Activated CD8-positive, alpha-beta memory T cell treated with anti-CD3 and anti-CD28 coated beads for 48 hours (primary cell): ENCODE measurements at places on chromosomes 5 and 9.

DNA sequence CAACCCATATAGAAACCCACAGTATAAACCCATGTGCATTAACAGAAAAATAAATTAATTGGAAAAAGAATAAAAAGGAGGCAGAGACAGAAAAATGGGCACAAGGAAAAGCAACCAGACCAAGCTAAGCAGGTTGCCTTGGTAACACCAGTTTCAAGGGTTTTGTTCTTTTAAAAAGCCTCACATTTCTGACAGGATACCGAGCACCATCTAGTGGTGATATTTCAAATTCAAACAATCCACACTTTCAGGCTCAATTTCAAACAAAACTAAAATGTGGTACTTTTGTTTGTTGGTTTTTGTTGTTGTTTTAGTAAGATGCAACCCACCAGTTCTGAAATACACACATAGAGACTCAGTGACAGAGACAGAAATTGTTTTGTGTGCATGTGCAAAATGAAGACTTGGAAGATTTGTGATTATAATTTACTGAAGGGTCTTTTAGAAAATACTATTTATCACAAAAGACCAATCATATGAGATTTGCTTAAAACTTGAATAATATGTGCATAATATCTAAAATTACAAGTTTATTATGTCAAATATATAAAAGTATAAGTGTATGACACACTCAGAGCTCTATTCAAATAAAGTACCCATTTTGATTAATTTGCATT lies 318.2 kb downstream of the SLCO4C1 start:
- no peak for DNase-seq

GRCh38 chr9:124320062-124320973 lies 62.6 kb downstream of the NEK6 start:
- no peak for DNase-seq

DNA sequence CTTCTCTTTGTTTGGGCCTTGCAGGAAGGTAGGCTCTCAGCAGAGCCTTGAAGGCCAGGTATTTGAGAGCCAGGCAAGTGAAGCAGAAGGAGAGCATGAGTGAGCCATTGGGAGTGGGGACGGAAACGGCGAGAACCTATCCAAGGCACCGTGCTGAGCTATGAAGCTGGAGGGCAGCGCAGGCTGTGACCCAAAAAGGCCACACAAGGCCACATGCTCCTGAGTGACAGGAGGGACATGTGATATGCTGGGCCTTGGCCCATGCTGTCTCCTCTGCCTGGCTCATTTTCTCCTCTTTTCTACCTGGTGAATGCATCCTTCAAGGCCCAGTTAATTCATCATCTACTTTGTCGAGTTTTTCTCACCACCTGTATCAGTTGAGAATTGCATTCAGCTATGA lies 136.3 kb downstream of the PALM2AKAP2 start:
- no peak for DNase-seq

- DNase-seq, result no peak
Measured at GRCh38 chr5:6941631-6942030, 228.4 kb downstream of the TENT4A start.

DNA sequence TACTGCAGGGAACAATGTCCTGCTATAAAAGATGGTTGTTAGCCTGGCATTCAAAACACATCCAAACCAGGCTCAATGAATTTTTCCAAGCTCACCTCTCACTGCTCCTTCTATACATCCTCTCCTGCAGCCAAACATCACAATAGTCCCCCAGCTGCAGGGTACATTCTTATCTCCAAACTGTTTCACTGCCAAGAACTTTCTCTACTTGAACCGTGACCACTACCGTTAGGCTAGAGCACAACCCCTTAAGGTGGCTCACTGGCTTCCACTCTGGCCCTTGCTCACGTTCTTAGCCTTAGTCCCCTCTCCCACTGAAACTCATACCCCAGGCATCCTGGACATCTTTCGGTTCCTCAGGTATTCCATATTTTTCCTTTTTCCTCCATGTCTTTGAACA lies 29.0 kb upstream of the ANXA6 start:
- DNase-seq, result no peak

DNA sequence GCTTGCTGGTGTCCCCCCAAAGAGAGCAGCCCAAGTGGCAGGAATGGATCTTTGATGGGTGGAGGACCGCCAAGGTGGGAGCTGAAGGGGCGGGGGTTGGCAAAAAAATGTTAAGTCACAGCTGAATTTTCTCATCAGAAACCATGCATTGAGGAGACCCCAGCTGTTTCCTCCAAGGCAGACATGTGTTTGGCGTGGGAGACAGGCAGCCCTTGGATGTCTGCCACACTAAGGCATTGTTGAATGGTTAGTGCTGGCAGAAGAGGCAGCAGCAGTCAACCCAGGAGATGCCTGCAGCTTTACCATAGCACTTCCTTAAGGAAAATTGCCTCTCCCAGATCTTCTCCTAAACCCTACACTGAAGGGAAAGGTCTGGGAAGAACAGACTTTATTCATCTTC lies 394.9 kb upstream of the CD180 start:
- DNase-seq, result no peak

DNA sequence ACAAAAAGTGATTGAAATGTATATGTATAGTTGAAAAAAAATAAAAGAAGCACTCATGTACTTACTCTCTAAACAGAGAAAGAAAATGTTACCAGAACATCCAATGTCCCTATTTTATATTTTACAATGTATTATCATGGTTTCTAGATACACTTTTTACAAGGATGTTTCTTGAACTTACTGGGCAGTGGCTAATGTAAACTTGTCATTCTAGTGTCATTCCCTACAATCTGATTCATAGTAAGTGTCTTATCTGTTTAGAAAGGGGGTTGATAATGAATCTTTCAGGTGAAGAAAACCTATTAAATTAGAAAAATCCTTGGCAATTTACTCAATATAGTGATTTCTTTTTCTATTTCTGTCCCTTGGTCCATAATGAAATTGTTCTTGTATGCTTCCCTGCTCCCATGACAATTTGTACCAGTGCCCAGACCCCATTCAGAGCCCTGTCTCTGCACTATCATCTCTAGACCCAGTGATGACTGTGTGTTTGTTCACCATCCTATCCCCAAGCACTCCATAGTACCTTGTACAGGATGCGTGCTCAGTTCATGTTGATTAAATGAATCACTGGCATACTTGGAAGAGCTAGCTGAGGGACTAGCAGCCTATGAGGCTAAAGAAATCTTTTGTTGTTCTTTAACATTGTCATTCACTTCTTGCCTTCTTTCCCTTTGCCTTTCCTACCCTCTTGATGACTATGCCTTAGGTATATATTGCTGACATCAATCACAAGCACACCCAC lies 101.2 kb downstream of the HMHB1 start:
- DNase-seq, result no peak

DNA sequence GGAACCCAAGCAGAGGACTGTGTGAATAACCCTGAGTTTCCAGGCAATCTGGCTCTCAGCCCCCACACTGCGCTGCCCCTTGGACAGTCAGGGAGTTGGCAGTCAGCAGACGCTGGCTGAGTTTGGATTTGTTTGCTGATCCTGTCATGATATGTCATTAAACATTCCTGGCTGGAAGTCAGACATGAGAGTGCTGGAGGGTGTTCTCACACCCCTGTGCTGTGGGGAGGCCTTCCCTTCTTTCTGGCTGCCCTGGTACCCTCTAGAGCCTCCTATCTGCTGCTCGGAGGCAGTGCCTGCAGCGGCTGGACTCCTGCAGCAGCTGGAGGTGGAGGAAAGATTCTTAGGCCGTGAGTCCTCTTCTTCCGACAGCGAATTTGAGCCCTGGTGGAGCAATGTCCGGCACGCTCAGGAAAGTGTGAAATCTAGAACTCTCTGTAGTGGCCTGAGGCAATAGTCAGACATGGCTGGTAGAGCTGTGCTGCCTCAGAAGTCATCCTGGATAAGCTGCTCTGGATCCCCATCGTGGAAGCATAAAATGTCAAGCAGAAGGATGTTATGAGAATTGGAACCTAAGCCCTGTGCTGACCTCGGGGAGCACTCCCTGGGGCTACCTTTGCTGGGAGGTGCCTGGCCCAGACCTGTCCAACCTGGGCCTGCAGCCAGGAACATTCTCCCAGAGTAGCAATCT lies 72.0 kb downstream of the PDE8B start:
- no peak for DNase-seq

DNA sequence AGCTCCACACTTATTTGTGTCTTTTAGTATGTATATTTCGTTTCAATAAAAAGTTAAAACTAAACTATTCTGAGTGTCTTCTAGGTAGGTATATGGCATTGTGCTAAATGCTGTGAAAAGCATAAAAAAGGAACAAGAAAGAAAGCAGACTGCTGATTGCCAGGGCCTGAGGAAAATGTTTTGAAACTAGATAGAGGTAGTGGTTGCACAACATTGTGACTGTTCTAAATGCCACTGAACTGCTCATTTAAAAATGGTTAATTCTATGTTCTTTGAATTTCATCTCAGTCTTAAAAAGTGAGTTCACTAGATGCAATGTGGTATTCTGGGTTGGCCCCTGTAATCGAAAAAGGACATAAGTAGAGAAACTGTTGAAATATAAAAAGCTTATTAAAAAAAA lies 2.6 kb upstream of the ALAD start:
- no peak for DNase-seq

GRCh38 chr5:178291969-178292825 lies 59.6 kb upstream of the PHYKPL start:
- no peak for DNase-seq

DNA sequence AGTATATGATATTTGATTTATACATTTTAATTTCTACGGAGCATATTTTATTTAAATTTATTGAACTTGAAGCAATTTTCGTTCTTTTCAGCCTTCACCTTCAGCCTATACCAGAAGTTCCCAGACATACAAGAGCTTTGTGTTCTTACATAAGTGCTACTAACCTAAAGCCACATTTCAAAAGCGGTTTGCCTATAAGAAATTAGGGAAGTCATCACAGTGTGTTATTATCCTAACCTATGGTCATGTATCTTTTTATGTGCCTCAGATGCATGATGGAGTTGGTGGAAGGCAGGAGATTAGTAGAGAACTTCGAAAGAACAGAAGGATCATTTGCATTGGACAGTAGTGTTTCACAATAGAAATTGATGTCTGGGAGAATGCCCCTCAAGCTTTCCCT lies 3.1 kb downstream of the KIF2A start:
- no peak for DNase-seq

GRCh38 chr9:120326049-120326693 lies 253.8 kb downstream of the CDK5RAP2 start:
- no peak for DNase-seq

- no peak for DNase-seq
Measured at GRCh38 chr9:35415402-35416097, 74.4 kb upstream of the RUSC2 start.

GRCh38 chr9:110752766-110753165 lies 84.2 kb downstream of the MUSK start:
- DNase-seq, result no peak

GRCh38 chr5:176866707-176867310 lies 32.3 kb downstream of the HK3 start:
- DNase-seq, result no peak

DNA sequence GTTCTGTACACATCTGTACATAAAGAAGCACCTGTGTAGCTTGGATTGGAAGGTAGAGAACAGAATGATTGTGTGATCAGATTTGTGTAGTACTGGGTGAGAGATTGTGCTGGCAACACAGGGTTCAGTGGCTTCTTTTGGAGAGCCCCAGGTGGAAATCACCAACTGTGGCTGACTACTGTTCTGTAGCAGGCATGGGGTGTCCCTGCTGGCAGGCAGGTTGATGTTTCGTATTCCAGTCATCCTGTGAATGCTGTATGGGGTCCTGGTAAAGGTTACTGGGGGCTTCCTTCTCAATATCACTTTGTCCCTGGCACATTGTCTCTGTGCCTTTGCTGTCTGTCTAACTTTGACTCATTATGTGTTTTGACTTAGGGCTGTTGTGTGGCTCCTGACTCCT lies 5.3 kb downstream of the ASPN start:
- no peak for DNase-seq

DNA sequence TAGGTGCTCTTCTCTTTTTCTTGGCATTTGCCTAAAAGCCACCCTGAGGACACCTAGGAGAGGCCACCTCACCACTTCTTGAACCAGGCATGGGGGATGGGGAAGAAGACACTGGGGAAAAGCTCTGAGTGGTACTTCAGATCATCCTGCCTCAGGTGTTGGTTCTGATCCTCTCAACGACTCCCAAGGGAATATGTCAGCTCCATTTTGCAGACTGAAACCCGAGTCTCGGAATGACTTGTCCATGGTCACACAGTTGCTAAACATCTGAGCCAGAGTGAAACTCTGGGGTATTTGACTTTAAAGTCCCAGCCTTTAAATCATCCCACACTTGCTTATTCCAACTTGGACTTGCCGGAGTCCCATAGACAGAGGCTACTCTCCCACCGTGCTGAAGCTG lies 120.6 kb upstream of the GABRP start:
- no peak for DNase-seq

DNA sequence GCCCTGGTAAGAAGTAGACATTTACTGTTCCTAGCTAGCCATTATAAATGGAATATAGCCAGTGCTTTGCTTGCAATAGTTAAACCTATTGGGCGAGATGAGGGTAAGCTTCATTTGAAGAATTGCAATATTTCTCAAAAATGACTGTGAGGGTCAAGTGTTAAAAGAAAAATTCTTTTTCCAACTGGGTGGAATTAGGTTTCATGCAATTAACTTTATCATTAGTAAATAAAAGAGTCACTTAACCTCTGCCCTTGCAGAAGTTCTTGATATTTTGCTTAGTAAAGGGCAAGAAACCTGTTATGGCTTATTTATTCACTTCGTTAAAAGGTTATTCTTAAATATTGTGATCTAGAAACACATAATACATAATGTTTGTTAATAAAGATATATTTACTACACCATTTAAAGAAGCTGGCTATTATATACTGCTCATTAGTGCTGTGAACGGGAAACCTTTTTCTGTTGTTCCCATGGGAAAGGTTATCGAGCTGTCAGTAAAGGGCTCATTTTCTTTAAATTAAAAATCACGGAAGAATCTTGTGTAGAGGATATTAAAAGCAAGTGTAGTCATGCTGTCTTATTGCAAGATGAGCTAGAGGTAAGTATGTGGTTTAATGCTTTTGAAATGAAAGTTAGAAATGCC lies 370.5 kb downstream of the CSNK1G3 start:
- no peak for DNase-seq

DNA sequence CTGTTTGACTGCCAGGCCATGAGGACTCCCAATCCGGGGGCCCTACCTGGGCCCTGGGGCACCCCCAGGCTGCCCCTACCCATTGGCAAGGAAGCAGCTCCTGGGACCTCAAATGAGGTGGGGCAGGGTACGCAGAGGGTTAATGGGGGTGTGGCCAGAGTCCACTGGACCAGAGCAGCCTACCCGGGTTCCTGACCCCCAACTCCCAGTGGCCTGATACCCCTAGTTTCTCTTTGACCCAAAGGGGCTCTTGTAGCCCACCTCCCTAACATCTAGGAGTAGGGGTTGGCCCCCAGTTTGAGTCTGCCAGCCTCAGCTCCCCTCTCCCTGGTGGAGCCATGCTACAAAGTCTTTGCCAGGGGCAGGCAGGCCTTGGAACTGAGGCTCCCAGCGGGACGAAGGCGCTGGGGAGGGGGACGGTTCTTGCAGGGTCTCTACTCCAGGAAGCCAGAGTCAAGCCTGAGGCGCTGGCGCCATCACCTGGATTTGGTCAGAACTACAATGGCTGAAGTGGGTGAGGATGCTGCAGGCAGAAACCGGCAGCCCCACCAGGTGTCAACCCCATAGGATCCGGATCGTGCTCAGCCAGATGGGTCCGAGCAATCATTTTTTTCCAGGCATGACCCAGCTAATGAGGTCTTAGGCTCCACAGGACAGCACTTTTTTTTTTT lies 8.4 kb upstream of the CERCAM start:
- DNase-seq, result peak; percentile 40

- DNase-seq, result no peak
Measured at GRCh38 chr5:141674747-141675146, 7.3 kb downstream of the ARAP3 start.

GRCh38 chr9:132630116-132630515 lies 39.7 kb downstream of the DDX31 start:
- DNase-seq, result no peak
